ENCODE measurements at places on chromosomes 5 and 9.

- no peak for DNase-seq
Measured at GRCh38 chr5:61394078-61394704, 62.1 kb downstream of the ZSWIM6 start.

GRCh38 chr9:120879446-120879845 lies 2.5 kb upstream of the PHF19 start:
- no peak for DNase-seq

- no peak for DNase-seq
Measured at GRCh38 chr5:107254214-107254901, 416.4 kb downstream of the EFNA5 start.

GRCh38 chr5:176809544-176810080 lies 747 bp upstream of the UNC5A start:
- no peak for DNase-seq

DNA sequence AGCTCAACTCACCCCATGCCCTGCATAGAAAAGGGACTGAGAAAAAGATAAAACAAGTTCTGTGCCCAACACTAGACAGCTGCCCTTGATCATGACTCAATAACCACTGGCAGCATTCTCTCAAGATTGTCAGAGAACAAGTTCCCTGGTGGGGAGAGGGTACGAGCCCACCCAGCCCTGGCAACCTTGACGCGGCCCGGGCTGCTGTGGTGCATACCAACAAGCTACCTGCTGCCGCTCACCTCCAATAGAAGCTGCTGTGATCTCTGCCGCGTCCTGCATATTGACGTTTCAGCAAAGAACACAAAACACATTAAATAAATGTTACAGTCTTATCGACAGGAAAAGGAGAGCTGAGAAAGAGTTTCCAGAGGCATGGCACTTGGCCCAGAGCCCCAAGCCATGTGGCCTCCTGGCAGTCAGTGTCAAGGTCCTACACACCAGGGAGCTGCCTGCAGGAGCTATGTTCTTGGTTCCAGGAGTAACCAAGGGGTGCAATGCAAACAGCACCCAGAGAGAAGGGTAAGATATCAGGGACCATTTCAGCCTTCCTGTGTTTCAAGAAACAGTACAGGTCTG lies 28.3 kb downstream of the WHRN start:
- DNase-seq: no peak

DNA sequence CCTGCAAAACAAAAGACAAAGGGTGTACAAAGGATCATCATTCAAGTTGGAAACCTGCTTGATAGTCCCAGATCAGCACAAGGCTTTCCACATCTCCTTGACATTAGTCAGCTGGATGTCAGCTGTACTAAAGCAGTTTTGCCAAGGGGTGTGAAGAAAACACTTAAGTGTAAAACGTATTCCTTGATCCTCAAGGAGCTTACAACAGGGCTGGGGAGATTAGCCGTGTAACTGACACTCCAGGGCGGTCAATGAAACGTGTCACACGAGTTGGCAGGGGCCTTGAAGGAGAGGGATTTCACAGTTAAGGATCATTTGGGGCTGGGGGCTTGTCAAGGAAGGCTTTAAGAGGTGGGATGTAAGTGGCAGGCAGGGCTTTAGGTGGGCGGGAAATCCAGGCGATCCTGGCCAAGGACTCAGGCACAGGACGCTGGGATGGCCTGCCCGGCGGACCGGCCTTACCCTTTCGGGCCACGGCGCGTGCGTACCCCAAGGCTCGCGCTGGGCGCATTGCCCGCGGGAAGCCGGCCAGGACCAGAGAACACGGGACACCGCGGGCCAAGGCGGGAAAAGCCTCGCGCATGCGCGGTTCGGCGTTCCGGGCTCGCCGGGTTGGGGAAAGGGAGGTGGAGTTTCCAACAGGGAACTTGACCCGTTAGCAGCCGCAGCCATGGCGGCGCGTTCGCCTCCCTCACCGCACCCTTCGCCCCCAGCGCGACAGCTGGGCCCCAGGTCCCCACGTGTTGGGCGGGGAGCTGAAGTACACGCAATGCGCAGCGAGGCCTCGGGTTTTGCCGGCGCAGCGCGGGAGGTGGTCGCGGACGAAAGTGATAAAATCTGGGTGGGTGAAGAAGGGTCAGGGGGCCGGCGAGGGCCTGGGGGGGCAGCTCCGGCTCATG lies at the start of gene CNTLN:
Gene CNTLN (plus strand): TSS at position 645 of the 899 bp plus-strand sequence. CDS start 26 bp downstream, at position 671.
- no peak for DNase-seq

DNA sequence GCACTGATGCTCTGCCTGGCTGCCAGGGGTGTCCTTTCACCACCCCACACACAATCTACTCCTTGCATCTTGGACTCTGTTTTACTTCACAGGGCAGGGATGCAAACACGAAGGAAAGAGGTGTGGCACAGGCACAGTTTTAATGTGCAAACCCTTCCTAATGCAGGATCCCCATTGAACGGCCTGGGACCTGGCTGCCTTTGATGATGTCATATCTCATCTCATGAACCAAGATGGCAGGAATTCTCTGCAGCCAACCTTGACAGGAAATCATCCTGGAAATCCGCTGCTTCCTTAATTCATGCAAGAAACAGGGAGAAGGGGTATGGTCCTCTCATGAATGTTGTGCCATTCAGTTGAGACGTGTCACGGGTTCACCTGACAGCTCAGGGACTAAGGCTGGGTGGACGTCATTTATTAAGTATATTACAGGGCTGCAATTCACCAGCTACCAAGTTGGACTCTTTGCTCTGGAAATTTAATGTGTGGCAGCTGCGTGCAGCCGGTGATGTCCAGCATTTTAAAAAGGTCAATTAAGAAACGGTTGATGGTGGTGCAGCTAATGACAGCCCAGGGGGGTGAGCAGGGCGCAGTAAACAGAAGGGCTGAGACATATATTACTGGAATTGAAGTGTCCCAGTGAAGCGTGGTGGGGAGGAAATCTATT lies 91.5 kb downstream of the LMNB1 start:
- no peak for DNase-seq

DNA sequence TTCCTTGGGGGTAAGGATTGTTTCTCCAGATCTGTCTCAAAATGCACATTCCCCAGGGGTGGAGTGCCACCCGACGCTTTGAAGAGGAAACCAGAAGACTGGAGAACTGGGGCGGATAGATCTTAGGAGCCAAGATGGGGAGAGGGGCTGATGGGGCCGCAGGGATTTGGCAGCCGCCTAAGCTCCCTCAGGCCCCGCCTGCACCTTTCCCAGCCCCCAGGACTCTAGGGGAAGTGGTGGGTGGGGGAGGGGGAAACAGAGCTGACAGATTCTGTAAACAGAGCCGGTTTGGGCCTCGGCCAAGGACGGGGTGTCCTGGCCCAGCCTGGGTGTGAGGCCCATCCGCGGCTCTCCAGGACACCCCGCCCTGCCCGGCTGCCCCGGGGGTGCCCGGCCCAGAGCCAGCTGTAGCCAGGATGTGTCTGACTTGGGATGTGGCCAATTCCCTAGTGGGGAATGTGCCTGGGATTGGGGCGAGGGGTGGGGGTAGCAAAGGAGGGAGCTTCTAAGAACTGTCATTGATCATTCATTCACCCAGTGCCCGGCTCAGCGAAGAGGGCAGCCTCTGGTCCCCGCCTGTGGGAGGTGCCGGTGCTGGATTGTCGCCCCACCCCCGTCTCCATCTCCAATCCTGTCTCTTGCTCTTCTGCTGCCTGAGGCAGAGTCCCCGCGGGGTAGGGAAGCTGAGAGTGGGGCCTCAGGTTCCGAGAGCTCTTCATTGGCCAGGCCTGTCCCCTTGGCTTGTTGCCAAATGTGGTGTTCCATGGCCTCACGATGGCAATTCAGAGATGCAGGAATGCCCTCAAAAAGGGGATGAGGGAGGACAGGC lies 54.8 kb upstream of the CDKN2AIPNL start:
- no peak for DNase-seq

GRCh38 chr5:78500028-78500427 lies 139.6 kb downstream of the SCAMP1 start:
- no peak for DNase-seq

DNA sequence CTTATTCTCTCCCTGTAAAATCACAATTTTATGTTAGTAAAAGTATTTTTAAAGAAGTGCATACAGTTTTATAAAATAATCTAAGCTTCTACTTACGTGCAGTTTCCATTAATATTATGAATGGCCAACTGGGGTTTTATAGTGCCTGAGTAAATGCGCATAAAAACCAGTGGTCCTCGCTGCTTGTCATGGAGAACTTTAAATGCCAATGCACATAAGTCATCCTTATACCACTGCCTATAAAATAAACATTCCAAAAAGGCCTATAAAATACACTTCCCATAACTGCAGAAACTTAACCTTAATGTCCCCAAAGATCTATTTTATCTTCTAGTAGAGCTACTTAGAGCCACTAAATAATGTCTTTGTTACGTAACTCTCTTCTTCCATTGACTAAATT lies 28.5 kb downstream of the GFM2 start:
- no peak for DNase-seq

- DNase-seq: no peak
Measured at GRCh38 chr9:126420643-126421564, 94.3 kb downstream of the MVB12B start.

- DNase-seq: no peak
Measured at GRCh38 chr9:89603767-89604665, 796 bp upstream of the GADD45G start.

DNA sequence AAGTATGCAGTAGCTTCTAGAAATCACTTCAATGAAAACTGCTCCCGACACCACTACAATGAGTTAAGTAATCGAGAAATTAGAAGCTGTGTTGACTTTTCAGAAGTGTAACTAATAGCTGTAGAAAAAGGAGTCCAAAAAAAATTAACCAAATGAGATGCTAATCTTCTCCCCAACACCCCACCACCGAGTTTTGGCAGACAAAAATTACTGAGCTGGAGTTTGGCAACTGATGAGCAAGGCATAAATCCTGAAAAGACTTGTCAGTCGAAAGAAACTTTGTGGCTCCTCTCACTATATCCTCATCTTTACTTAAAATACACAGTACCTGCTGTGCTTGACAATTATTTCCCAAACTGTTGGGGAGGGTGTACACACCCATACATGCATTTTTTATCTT lies 191.9 kb downstream of the EBF1 start:
- DNase-seq: no peak

DNA sequence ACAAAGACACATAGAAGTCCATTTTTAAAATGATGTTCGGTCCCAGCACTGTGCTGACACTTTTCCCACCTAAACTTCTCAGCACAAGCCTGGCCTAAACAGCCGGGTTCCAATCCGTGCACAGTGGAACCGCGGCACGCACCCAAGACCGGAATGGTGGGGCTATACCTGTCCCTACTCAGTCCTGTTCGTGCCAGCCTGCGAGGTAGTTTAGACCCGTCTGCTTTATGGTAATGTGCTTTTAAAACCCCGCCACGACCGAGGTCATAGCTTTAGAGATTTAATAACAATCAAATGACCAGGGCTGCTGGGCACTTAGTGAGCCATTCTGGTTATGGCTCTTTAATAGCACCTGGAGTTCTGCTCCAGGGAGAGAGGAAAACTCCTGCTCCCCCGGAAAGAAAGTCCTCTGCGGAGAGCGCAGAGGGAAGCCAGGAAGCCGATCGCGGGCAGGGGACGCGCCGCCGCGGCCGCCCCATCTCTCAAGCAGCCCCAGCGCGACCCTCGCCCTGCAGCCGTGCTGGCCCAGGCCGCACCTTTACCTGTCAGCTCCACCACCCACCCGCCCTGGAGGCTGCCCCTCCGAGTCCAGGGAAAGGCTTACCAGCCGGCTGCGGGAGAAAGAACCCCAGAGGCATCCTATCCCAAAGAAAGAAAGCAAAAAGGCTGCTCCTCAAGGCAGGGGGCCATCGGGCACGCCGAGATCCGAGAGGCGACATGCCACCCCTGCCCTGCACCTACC lies 511 bp downstream of the ARL15 start:
- DNase-seq: peak; percentile 4

DNA sequence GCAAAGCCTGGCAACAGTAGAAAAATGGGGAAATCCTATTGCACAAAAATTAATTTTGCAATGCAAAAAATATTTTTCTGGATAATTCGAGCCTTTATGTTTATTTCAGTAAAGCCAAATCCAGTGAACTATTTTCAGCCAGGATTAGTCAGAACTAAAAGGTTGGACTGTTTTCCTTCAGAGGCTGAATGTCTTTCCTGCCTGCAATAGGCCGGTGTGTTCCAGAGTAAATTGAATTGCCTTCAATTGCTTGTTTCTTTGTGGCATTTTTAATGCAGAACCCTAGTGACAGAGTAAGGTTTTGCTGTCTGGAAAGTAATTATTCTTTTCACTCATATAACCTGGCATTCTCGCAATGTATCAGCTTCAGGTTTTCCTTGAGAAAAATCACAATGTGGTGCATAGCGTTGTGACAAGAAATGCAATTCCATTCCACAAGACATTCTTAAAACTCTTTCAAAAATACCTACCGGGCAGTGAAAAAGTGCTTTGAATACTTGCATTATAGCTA lies 183.7 kb downstream of the GLIS3 start:
- no peak for DNase-seq

DNA sequence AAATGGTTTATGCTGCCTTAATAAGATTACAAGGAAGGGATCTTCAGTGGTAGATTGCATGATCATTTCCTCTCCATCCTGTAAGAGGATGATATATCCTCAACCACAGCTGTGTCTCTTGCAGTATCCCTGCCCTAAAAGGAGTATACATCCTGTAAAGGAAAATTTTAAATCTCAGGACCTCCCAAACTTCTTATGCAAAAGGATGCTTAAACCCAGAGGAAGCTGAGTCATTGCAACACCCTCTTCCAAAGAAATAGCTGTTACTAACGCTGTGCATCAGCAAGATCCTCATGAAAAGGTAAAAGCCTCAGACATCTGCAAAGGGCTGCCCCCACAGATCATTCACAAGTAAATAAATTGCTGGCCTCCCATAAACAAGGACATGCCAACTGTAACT lies 599.0 kb downstream of the PRELID2 start:
- no peak for DNase-seq
